ENCODE measurements at places on chromosomes 1 and 21.

DNA sequence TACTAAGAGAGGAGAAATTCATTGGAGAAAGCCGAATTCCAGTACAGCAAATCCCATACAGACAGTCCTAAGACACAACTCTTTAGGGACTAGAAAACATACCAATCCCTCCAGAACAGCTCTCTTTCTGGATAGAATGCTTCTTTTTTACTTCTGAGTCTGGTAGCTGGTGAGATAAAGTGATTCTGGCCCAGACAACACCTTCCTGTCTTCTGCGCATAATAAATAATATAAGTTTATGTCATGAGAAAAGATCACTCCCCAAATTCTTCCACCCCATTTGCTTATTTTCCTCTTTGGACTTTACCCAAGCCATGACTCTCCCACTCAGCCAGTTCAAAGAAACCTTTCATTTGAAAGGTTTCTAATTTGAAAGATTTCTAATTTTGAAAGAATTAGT is 98.4 kb downstream of the EDEM3 start:
- no peak for DNase-seq

DNA sequence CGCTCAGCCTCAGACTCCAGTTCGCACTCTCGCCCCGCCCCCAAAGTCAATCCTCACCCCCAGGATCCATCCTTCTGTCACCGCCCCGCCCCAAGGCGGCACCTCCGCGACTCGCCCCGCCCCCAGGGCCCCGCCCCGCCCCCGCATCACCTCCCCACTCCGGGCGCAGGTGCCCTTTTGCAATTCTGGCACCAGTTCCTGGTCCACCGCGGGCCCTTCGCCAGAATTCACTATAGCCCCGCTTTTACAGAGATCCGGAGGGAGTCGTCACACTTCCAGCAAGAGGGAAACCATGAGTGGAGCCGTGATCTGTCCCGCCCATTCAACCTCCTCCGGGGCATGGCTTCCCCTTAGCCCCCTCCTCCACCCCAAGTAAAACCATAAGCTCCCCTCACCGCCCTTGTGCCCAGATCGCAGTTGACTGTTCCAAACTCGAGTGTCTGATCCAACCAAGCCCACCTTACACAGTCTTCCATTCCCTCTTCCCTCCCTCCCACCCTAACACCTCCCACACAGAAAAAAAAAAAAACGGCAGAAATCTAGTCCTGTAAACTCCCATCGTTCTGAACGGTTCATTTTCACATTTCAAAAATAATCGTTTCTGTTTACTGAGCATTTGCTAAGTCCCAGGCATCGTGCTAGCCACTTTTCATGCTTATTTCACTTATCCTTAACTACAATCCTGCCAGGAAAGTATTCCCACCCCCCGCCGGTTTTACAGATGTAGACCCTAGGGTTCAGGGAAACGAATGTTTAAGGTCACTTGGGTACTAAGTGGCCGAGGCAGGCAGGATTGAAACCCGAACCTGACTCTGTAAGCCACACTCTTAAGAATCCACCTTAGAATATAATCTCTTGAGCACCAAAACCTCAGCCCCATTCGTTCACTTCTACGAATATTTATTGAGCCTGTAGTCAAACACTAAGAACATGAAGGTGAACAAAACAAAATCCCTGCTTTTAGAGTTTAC is 1.3 kb upstream of the DNAJC16 start:
- DNase-seq = peak; percentile 17

DNA sequence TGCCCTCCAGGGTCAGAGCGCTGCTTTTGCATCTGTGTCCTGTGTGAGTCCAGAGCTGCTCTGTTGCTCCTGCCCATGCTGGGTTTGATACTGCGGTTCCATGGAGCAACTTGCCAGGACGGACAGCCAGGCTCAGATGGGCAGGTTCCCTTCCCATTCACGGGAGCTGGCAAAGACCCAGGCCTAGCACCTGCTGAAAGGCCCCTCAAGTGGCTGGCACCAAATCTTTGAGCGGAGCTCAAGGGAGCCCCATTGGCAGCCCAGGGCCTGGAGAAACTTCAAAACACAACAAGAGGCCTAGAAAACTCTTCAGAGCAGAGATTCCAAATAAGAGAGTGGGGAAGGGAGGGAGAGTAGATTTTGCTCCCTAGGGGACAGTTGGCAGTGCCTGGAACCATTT is 97.2 kb downstream of the ACTL8 start:
- no peak for DNase-seq

DNA sequence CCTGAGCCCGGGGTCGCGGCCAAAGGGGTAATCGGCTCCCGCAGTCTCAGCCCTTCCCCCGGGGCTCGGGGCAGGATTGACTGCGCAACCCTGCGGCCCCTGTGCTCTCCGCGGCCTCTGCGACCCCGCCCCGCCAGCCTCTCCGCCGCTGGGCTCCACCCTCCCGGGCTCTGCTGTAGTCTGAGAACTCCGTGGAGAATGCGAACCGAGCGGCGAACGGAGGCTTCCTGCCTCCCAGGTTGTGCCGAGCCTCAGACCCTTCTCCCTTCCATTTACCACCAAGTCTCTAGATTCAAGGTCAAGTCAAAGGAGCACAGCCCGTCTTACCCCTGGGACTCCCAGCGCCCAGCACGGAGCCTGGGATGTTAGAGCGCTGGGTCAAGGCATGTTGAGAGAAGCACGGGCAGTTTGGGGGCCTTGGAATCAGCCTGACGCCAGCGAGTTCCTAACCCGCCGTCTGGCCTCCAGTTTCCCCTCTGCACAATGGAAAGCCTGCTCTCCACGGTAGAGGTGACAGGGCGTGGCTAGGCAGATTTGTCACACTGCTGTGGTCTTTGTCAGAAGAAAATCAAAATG is 3.0 kb downstream of the ATP2B4 start:
- no peak for DNase-seq

- DNase-seq = no peak
These were observed 383.3 kb downstream of the HHAT start for GRCh38 chr1:210711825-210712612.

GRCh38 chr1:50720457-50721053 is 239.5 kb downstream of the FAF1 start:
- no peak for DNase-seq

All from brain pericyte (primary cell).